HuH-7 (cell line): ENCODE measurements at places on chromosomes 2 and 18.
A peak's percentile ranks its signal among the peaks of the same experiment; 100 is the strongest.

GRCh38 chr2:16441431-16441830, 224.2 kb downstream of the CYRIA start:
- no peak for DNase-seq

GRCh38 chr18:24051031-24051947, 36.7 kb downstream of the TTC39C start:
- peak; percentile 13 for DNase-seq

DNA sequence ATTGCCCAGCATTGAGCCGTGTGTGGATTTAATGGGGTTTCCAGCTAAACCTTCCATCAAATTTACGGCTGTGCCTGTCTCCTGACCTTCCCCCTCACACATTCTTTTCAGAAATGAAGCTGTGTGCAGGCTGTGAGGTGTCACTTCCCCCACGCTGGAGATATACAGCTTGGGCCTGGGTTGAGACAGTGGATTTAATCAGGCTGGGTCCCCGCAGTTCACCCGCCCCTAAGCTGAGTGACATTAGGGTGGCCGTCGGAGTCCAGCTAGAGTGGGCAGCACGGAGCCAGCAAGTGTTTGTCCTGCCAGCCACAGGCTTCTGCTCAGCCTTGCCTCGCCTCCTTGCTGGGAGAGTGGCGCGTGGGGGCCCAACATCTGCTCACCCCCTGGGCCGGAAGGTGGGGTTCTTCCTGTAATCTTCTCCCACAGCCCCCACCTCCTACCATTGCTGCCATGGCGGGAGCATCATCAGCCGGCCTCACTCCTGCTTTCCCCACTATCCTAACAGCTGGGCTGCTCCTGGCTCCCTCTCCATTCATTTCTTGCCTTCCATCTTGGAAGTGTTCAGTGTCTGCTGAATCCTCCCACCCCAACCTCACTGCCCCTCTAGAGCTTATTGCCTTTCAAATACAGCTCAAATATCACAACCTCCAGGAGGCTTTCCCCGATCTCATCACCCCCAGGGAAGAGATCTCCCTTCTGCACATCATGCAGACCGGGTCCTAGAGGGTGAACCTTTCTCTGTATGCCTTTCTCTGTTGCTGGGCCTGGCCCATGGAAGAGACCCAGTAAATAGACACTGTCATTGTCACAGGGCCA, 149.0 kb downstream of the GLI2 start:
- no peak for DNase-seq

DNA sequence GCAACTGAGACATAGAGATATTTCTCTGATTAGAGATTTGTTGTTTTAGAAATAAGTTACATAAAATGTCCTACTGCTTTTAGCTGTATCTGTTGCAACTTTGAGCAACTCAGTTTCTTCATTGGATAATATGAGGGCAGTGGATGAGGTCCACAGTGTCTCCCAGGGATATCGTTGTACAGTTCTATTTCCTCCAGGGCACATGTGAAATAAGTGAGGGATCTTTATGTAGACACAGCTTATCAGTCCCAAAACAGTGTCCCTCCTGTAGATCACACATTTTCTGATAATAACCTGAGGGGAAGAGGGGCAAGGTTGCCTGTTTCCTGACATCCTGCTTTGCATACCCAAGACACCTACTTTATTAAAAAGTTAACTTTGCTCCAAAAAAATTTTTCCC, 1231.2 kb upstream of the ZEB2 start:
- no peak for DNase-seq

DNA sequence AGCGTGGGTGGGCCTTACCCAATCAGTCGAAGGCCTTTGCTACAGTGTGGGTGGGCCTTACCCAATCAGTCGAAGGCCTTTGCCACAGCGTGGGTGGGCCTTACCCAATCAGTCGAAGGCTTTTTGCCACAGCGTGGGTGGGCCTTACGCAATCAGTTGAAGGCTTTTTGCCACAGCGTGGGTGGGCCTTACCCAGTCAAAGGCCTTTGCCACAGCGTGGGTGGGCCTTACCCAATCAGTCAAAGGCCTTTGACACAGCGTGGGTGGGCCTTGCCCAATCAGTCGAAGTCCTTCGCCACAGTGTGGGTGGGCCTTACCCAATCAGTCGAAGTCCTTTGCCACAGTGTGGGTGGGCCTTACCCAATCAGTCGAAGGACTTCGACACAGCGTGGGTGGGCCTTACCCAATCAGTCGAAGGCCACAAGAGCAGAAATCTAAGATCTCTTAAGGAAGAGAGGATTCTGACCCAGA, 16.3 kb upstream of the GAL3ST2 start:
- no peak for DNase-seq

GRCh38 chr2:134027980-134028379, 225.9 kb upstream of the MGAT5 start:
- DNase-seq, result no peak

DNA sequence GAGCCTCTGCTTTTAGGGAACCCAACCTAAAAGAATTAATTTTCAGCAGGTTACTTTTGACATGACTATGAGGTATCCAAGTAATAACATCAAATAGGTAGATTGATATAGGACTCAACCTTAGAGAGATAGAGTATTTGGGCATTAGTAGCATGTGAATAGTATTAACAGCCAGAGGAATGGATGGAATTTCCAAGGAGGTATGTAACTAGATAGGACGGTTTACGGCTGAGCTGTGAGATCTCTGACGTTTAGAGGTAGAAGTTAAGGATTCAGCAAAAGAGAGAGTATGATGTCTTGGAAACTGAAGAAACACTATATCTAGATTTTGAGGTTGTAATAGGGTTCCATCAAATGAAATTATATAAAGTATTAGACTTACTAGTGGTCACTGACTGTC, 70.3 kb downstream of the HNMT start:
- DNase-seq, result no peak

- no peak for DNase-seq
These were observed 38.6 kb downstream of the ACOXL start for GRCh38 chr2:110770959-110771431.

- DNase-seq, result no peak
These were observed 47.4 kb downstream of the FSIP2 start for GRCh38 chr2:185785851-185786473.

- DNase-seq, result no peak
These were observed 232.3 kb upstream of the KCNJ3 start for GRCh38 chr2:154466226-154466625.

- no peak for DNase-seq
These were observed 211.8 kb downstream of the SLC8A1 start for GRCh38 chr2:40240070-40240469.

DNA sequence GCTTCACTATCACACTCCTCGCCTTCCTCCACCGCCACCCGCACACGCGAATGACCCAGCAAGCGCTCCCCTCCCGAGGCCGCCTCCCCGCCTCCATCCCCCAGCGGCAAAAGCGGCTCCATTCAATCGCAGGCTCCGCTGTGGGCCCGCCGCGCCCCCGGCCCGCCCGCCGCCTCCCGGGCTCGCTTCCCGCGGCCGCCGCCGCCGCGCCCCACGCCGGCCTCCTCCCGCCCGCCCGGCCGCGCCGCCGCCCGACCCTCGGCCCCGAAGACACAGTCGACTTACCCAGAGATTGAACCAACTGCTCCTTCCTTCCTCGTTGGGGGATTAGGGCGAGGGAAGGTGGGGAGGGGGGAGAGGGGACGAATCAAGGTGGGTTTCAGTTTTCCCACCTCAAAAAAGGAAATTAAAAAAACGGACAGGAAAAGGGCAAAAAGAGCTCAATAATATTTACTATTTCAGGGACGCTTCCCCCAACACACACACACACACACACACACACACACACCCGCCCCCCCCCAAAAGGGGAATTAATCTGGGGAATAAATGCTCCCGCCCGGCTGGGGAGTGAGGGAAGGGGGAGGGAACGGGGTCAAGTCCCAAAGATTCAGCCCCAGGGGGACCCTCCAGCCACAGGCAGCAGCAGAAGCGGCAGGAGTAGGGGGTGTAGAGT, 743 bp downstream of the XPO1 start:
- DNase-seq, result no peak

DNA sequence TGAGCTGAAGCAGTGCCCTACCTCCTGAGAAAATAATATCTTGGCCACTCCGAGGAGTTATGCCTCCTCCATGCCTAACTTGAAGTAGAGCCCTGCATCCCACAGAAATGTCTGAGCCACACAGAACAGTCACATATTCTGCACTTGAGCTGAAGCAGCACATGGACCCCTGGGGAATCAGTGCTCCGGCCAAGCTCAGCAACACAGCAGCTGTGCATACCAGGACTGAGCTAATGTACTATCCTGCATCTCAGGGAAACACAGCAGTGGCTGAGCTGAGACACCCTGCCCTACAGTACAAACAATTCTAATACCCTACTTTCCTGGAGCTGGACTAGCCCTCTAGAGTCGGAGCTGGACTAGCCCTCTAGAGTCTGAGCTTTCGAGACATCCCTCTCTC, 166.9 kb downstream of the ZNF516 start:
- no peak for DNase-seq

GRCh38 chr18:56721031-56721430, 69.9 kb downstream of the WDR7 start:
- no peak for DNase-seq

DNA sequence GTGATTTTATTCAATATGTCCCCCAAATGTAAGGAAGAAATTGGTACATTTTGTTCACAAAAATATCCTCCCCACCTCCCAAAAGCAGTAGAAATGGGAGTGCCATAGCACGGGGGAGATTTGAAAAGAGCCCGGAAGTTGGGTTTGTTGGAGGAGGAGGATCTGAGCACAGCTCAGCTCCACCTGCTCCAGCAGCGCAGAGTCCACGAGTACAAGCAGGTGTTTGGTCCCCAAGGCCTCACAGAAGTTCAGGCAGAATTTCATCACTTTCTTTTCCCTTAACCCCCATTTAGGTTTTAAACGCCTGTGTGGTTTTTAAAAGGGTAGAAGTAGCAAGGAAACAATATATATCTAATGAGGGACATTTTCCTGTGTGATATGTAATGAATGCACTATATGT, 56.0 kb downstream of the TRAPPC12 start:
- DNase-seq, result no peak

- DNase-seq, result no peak
These were observed 37.2 kb upstream of the B4GALT6 start for GRCh38 chr18:31721601-31722000.
